Left colon (tissue), 2 donors: ENCODE measurements at places on chromosomes 5 and 9. TPM values are rescaled to one million over a fixed set of nuclear protein-coding genes. Genes with fewer than 3 reads are reported as not detected.

GRCh38 chr5:154970759-154971158 lies 29.9 kb downstream of the MRPL22 start:
- DNase-seq: no peak

- no peak for DNase-seq
Observed at GRCh38 chr5:87113861-87114260, 153.8 kb upstream of the RASA1 start.

The ACOT12 gene
- not detected for total RNA-seq

- DNase-seq: no peak
Observed at GRCh38 chr9:111740739-111741138, 54.0 kb downstream of the SHOC1 start.

GRCh38 chr9:79945495-79945894 lies 373.7 kb downstream of the TLE4 start:
- no peak for DNase-seq

DNA sequence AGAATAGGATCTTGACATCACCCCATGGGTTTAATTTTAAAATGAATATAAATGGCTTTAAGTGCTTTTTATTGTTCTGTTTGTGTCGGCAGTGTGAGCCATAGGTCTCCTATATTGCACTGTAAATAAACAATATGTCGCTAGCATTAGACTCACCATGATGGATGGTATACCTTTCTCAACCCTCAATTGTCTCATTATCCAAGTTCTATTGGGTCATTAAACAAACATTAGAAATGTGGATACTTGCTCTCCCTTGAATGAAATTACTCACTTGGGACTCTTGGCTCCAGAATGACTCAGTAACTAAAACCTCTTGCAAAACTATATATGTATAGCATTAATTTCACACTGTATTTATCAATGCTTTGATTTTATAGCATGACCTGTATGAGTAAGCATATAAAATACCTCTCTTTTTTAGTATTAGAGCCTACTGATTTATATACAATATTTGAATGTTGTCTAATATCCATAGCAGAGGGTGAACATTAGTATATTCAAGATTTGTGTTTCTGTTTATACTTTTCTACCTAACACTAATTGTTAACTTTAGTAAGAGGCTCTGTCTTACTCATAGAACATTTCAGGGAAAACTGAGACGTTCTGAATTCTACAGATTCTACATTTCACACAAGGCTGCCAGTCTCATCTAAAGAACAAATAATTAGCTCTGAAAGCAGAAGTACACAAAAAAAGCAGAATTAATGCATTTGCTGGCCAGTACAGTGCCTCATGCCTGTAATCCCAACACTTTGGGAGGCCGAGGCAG lies 303.8 kb upstream of the PRR16 start:
- no peak for DNase-seq

GRCh38 chr5:10999714-11000113 lies 238.7 kb upstream of the DAP start:
- no peak for DNase-seq

DNA sequence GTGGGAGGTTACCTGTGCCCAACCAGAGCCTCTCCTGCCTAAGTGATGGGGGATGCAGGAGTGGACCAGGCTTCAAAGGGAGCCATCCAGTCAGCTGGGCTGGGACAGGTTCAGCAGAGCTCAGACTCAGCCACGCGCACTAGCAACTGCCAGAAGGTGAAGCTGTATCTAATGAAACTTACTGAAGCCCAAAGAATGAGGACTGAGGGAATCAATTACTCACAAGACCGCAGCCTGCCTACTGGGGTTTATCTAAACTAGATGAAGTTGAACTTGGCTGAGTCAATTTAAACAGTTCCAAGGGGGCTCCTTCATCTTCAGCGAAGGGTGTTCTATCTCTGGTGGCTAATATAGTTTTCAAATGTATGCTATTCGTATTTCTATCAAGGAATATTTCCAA lies 11.4 kb downstream of the HAND1 start:
- no peak for DNase-seq

DNA sequence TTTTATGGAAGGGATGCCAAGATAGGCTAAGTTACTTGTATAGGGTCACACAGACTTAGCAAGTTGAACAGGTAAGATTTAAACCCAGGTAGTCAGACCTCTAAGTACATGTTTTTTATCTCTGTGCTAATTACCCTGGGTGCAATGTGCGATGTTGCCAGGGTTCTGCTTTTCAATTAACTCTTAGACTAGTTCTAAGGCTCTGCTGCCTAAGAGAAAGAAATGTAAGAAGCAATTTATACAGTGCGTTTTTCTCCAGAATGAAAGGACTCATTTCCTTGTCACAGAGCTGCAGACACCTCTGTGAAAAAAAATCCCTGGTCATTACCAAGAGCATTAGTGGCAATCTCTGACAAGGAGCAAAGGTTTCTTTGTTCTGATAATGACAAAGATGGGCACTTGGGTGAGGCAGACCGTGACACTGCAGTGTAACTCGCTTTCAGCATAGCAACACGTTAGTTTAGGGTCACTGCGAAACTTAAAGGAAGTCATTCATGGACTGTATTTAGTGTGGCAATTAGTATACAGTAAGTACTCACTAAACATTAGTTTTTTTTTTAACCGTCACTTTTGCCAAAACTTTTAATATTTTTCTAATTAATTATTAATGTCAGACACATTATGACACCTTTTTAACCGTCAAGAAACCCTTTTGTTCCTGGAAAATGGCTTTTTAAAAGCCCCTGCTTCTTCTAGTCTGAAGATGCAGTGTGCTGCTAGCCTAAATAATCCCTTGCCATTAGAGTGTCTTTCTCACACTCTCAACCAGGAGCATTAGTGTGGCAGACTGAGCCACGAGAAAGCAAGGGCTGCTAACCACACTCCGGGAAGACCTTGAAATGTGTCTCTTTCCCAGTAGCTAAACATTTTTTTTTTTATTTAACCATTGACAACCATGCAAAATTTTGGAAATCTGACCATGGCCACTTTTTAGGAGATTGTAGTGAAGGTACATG lies 520.0 kb upstream of the C9orf72 start:
- DNase-seq: no peak

DNA sequence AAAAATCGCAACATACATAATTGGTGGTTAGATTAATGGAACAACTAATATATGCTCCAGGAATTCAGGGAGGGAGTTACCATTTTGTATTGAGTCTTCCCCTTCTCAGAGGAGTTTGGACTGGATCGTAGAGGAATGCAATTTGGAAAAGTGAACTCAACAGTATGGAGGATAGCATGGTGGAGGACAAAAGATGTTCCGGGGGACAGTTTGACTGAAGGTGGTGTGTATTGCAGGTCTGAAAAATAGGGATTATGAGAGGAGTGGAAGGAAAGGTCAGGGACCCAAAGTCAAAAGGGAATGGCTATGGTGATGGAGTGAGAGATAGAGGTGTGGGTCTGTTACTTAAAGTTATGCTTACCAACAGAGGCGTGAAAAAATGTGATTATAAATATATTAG lies 1.5 kb downstream of the DNAJC21 start:
- no peak for DNase-seq

The NR4A3 gene
- 3.8 TPM for total RNA-seq

GRCh38 chr5:87361031-87361445 lies 51.7 kb downstream of the CCNH start:
- no peak for DNase-seq

DNA sequence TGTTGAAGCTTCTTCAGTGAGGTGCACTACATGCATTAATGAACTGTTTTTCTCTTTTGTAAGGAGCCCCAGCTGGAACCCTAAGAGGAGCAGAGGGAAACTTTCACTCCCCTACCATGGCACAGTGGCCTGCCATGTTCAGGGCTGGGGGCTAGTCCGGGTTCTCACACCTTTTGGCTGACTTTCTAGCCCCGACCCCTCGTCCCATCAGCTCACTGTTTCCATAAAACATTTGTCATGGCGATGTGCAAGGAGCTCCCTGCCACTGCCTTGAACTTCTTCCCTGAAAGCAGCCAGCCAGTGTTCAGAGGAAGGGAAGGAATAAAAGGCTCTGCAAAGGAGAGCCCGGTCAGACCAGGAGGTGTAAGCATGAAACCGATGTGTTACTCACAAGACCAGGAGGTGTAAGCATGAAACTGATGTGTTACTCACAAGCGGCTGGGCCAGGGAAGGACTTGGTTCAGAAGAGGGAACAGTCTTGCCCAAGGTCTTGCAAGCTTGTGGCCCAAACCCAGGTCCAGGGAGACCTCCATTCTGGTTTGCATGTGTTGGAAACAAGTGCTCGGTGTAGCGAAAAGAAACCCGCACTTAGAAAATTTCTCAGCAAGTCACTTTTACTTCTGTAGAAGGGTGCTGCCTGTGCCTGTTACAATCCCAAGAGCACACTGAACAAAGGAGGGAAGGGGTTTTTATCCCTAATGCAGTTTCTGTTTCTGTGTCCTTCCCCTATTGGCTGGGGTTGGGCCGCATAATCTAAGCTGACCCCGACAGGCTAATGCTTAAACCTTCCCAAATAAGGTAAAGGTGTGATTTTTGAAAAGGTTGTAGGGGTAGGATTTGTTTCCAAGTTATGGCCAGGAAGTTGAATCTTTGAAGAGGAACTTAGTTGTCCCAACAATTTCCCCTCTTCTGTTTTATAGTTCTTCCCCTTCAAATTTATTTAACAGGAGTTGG lies 3.4 kb upstream of the ABO start:
- DNase-seq: no peak

The CD274 gene
- total RNA-seq: 1.7 TPM

DNA sequence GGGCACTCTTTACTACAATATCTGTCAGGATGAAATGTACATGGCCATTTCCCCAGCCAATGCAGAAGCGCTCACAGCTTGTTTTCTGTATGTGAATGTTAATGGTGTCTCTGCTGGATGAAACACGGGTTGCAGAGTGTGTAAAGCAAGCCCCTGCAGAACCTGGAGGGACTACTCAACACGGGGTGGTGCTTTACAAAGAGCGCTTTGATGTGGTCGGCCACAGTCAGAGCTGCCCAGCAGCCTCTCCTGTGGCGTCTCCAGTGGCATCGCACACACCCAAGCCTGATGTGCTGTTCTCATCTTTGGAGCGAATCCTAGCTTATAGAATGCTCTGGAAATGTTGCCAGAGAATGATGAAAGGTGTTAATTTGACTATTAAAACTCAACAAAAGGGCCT lies 162.7 kb upstream of the NFIL3 start:
- DNase-seq: no peak

- DNase-seq: no peak
Observed at GRCh38 chr5:142046191-142046590, 33.4 kb upstream of the GNPDA1 start.

The DEPDC1B gene
- 5.3 TPM for total RNA-seq

DNA sequence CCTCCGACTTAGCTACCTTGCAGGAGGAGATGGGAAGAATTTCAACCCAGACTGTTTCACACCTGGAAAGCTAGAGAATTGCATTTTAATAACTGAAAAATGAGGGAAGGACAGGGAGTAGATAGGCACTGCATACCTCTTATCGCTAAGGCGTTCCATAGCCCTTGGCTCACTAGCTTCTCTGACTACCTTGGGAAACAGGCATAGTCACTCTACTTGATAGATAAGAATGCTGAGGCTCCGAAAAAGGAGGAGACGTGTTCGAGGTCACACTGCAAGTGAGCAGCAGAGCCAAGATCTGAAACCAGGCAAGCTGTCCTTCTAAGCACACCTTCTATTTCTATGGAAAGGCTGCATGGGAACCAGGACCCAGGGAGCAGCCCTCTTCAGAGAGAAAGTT lies 168.9 kb downstream of the CRB2 start:
- DNase-seq: no peak

DNA sequence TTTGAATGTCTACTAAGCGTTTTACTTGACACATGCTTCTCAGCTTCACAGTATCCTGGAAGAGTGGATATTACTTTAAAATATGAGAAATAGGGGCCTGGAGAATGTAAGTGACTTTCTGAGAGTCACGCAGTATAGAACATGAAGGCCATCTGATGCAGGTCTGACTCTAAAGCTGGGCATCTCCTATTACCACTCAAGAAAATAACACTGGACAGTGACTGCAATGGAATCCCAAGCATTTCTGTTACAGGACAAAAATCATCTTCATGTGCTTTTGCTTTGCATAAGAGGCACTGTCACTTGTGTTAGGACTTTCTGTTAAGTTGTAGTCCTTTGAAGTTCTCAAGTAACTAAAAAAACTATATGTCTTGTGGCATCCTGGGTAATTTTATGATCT lies 335.5 kb downstream of the FBXL7 start:
- no peak for DNase-seq

GRCh38 chr5:151591144-151591819 lies at the start of gene FAT2:
Gene FAT2 (minus strand): TSS chr5:151591331. CDS start chr5:151568931, 22,400 bp downstream.
- no peak for DNase-seq

The CAMK4 gene
- 1.8 TPM for total RNA-seq
